NCI-H2227 treated with DMSO at 0.1 percent for 48 hours (cell line): ENCODE measurements at places on chromosomes 2 and 18.

DNA sequence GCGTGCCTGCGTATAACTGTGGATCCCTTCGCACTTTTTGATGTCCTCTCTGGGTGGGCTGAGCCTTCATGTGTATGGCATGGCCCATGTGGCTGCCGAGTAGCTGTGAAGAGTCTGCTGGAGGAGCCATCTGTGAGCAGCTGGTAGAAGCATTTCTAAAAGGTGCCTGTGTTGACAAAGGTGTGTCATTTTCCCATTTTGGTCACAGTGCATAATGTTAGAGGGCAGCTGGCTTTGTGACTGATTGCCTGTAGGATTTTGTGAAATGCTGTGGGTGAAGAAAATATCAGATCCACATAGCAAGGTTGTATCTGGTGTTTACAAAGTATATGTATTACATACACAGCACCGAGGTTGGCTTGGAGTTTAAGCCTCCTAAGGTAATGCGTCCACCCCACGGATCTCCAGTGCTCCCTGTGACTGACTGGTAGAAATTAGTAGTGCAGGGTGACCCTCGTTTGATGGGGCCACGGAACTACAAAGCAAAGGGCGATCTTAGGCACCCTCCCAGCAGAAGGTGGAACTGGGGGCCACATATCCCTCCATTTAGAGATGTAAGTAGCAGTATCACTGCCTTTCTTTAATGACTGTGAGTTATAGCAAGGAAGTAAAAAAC lies 16.5 kb downstream of the GATA6 start:
- DNase-seq = no peak

GRCh38 chr2:65545837-65546805 lies 113.7 kb upstream of the SPRED2 start:
- no peak for DNase-seq

- DNase-seq = no peak
These were observed 119.7 kb upstream of the RMP24 start for GRCh38 chr18:35852786-35853185.

DNA sequence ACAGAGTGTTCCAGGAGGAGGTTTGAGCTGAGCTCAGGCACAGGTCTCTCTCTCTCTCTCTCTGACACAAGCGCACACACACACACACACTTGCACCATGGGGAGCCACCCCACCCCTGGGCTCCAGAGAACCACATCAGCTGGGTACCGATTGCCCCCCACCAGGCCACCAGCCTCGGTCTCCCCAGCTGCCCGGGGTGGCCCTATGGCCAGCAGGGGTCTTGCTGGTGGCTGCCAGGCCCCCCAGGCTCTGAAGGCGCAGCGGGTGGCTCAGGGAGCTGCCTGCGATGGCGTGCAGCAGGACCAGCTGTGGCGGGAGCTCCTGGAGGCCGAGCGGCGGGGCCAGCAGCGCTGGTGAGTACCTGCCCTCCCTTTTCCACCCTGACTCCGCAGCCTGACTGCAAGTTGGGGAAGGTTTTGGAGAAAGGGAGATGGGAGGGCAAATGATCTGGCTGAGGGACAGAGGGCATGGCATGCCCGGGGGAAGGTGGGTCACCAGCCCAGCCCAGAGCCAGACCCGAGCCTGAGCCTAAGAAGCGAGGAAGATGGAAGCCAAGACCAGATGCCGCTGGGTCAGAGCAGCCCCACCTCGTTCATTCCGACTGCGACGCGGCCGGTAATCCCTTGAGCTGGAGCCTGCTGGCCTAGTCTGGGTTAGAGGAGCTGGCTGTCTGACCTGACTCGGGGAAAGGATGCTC lies 21.9 kb upstream of the SLC66A3 start:
- DNase-seq = no peak
